ENCODE measurements at places on chromosomes 3 and 15. TPM values are rescaled to one million over a fixed set of nuclear protein-coding genes. Genes with fewer than 3 reads are reported as not detected.

- no peak overlapping the region for H3K4me3 ChIP-seq
- H3K4me1 ChIP-seq: peaks cover 3% of the 10 kb centered on the region
- no peaks in the 10 kb centered on the region for H3K27me3 ChIP-seq
These were observed 166.7 kb downstream of the FRMD5 start for GRCh38 chr15:44028349-44028748.

The RASA2 gene
- 15.9 TPM for total RNA-seq

The THAP10 gene
- total RNA-seq: 3.4 TPM

DNA sequence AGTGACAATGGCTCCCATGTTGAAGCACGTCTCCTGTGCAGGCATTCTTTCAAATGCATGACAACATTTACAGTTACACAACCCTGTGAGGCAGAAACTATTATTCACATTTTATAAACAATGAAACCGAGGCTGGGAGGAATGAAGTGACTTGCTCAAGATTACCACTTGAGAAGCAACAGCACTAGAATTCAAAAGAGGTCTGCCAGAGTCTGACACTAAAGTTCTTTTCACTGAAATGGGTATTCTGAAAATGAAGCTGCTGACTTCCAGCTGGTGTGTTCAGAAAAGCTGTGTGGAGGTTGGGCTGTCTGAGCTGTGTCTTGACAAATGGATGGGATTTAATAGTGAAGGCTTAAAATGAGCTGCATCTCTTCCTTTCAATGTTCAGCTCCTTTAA is 104.4 kb downstream of the THSD4 start:
- no peaks in the 10 kb centered on the region for H3K27me3 ChIP-seq
- H3K36me3 ChIP-seq: no peaks in the 10 kb centered on the region
- no peak for DNase-seq
- H3K27ac ChIP-seq: no peak overlapping the region

- no peaks in the 10 kb centered on the region for H3K4me1 ChIP-seq
- no peaks in the 10 kb centered on the region for H3K36me3 ChIP-seq
- DNase-seq: no peak
- no peaks in the 10 kb centered on the region for H3K27me3 ChIP-seq
These were observed 11.0 kb downstream of the TCF12 start for GRCh38 chr15:56929399-56929798.

DNA sequence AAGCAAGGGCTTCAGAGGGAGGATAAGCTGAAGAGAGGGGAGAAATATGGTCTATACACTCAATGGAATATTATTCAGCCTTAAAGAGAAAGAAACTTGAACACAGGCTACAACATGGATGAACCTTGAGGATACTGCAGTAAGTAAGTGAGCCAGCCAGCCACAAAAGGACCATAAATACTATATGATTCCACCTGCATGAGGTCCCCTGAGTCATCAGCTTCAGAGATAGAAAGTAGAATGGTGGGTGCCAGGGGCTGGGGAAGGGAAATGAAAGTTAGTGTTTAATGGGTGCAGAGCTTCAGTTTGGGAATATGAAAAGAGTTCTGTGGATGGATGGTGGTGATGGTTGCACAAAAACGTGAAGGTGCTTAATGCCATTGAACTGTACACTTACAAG is 68.4 kb upstream of the SEC13 start:
- H3K4me1 ChIP-seq: no peaks in the 10 kb centered on the region
- H3K36me3 ChIP-seq: no peaks in the 10 kb centered on the region
- H3K4me3 ChIP-seq: no peak overlapping the region
- no peak for DNase-seq
- H3K27ac ChIP-seq: no peak overlapping the region
- no peaks in the 10 kb centered on the region for H3K27me3 ChIP-seq

GRCh38 chr3:177647341-177647740 is 450.1 kb upstream of the TBL1XR1 start:
- no peak overlapping the region for H3K27ac ChIP-seq
- no peak for DNase-seq
- H3K27me3 ChIP-seq: no peaks in the 10 kb centered on the region

DNA sequence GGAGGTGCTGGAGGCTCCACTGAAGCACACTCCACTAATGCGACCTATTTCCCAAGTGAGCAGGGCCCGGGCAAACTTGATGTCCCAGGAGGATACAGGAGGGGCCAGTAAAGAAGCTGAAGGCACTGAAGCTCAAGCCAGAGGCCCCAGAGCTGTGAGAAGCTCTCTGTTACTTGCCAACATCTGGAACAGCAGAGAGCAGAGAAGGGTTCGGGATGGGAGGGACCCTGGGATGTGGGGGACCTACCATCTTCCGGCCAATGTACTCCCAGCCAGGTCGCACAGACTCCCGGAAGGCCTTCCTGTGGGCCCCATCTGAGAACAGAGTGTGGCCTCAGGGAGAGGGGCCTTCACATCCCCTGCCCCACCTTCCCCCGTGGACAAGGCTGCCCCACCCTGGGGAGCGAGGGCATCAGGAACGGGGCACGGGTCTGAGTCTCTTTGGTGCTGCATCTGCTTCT is 3.1 kb downstream of the HHATL start:
- DNase-seq: no peak
- H3K27ac ChIP-seq: no peak overlapping the region
- H3K36me3 ChIP-seq: no peaks in the 10 kb centered on the region
- H3K27me3 ChIP-seq: no peaks in the 10 kb centered on the region

DNA sequence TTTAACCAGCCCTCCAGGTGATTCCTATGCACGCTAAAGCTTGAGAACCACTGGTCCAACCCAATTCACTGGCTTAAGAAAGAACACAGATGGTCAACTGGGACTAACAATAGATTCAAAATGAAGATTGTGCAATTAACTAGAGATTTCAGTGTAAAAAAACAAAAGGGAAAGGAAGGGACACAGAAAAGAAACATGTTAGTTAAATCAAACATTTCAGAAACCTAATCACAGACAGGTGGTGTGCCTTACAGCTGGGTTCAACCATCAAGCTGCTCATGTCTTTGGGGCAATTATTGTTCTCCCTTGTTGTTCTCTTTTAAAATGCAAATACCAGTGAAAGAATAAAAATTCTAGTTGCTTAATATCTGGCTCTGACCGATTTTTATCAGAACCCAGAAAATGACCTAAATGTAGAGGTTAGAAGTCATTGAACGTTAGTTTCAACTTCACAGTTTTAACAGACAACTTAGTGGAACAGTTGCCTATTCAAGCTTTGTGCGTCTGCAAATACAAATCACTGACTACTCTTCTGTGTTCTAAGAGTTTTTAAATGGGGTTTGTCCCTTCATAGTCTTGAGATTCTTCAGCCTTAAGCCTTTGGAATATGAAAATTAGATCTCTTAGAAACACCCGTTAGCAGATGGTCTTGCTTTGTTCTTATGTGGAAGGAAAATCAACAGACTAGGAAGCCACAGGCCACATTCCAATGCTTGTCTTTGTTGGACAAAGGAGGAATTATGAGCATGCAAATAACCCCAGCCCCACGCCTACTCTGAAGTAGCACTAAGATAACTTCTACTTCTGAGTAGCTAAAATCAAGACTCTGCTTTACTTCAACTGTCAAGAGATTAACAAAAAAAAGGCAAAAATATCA is 223.4 kb downstream of the ATP8B4 start:
- H3K36me3 ChIP-seq: no peaks in the 10 kb centered on the region
- no peaks in the 10 kb centered on the region for H3K27me3 ChIP-seq
- no peak overlapping the region for H3K4me3 ChIP-seq
- no peak overlapping the region for H3K27ac ChIP-seq
- DNase-seq: no peak
- H3K4me1 ChIP-seq: peaks cover 2% of the 10 kb centered on the region

The SMARCC1 gene
- total RNA-seq: 335 TPM

The ZNF620 gene
- 20.2 TPM for total RNA-seq

DNA sequence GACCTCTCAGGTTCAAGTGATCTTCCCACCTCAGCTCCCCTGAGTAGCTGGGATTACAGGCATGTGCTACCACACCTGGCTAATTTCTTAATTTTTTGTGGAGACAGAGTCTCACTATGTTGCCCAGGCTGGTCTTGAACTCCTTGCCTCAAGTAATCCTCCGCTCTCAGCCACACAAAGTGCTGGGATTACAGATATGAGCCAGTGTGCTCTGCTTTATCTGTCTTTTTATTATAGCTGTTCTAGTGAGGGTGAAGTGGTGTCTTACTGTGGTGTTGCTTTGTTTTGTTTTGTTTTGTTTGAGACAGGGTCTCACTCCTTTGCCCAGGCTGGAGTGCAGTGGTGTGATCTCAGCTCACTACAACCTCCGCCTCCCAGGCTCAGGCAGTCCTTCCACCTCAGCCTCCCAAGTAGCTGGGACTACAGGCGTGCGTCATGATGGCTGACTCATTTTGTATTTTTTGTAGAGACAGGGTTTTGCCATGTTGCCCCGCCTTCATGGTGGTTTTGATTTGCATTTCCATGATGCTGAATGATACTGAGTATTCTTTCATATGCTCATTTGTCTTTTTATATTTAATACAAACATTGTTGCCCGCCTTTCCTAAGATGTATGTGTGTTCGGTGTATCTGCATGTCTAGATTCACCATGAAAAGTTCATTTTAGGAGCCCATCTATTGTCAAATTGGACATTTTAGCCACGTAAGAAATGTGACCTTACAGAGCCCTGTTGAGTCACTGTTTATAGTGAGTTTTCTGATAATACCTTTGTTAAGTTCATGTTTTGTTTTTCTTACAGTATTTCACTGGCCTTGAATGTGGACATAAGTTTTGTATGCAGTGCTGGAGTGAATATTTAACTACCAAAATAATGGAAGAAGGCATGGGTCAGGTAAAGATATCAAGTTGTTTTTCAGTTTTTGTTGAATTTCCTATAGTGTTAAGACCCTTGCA is 80.6 kb downstream of the ARIH1 start:
- H3K27ac ChIP-seq: no peak overlapping the region
- no peak overlapping the region for H3K4me3 ChIP-seq
- peaks cover 19% of the 10 kb centered on the region for H3K36me3 ChIP-seq
- DNase-seq: no peak
- no peaks in the 10 kb centered on the region for H3K4me1 ChIP-seq

DNA sequence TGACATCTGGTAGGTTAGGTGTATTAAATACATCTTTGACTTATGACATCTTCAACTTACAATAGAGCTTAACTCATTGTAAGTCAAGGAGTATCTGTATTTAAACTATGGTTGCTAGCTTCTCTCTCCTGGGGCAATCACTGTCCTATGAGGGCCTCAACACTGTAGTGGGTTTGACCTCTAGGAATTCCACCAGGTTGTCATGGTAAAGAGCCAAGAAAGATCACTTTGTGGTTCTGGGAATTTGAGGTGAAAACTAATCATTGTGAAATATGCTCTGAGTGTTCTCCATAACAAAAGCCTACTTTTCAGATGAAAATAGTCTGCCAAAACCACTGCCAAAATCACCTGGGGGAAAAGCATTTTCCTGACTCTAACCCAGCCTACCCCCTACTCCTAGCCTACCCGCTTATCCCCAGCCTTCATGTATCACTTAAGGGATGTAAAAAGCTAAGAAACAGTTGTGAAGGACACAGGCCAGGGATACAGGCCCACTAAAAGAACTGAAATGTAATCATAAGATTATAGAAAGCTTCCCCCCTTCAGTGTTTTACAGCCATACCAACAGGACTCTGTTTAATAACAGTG is 723.8 kb downstream of the MECOM start:
- H3K36me3 ChIP-seq: no peaks in the 10 kb centered on the region
- no peak for DNase-seq
- no peak overlapping the region for H3K4me3 ChIP-seq
- no peak overlapping the region for H3K27ac ChIP-seq
- no peaks in the 10 kb centered on the region for H3K4me1 ChIP-seq

DNA sequence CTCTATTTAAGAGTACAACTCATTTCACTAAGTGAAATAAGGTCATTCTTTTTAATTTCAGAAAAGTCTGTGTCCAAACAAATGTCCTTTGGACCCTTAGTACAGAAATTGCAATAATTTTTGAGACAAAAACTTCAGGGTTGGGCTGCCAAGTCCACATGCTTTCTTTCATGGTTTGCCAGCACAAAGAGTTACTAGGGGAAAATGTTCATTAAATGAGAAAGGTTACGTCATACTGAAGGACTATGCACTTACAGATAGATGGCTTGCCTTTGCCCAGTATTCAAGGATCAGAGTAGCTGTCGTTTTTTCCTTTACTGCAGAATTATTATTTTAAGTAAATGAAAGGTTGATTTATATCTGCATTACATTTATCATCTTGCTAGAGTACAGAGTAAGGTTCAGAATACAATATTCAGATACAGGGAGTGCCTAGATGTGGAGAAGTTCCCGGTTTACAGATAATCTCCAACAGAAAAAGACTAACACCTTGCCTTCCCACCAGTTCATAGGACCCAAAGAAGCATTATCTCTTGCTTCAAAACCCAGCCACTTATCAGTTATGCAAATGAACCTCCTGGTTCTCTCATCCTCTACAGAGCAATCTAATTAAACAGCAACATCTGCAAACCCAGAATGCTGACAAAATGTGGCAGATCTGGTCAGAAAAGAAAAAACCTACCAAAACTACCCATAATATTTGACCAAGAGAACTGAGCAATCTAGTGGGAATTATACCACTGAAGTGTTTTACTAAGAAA is 179.3 kb downstream of the FRMD5 start:
- H3K27ac ChIP-seq: no peak overlapping the region
- H3K4me1 ChIP-seq: no peaks in the 10 kb centered on the region
- no peak overlapping the region for H3K4me3 ChIP-seq
- H3K27me3 ChIP-seq: no peaks in the 10 kb centered on the region

DNA sequence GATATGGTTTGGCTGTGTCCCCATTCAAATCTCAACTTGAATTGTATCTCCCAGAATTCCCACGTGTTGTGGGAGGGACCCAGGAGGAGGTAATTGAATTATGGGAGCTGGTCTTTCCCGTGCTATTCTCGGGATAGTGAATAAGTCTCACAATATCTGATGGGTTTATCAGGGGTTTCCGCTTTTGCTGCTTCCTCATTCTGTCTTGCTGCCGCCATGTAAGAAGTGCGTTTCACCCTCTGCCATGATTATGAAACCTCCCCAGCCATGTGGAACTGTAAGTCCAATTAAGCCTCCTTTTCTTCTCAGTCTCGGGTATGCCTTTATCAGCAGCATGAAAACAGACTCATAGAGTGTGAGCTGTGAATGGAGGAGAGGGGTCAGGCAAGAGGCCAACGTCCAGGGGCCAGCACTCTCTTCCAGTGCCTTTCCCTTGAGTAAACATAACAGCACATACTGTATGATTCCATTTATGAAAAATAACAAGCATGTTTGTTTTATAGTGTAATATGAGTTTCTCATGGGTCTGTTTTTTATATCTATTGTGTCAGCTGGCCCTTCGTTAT is 16.3 kb upstream of the LCTL start:
- no peak overlapping the region for H3K4me3 ChIP-seq
- H3K36me3 ChIP-seq: no peaks in the 10 kb centered on the region
- H3K4me1 ChIP-seq: peaks cover 7% of the 10 kb centered on the region
- DNase-seq: no peak
- H3K27ac ChIP-seq: no peak overlapping the region

DNA sequence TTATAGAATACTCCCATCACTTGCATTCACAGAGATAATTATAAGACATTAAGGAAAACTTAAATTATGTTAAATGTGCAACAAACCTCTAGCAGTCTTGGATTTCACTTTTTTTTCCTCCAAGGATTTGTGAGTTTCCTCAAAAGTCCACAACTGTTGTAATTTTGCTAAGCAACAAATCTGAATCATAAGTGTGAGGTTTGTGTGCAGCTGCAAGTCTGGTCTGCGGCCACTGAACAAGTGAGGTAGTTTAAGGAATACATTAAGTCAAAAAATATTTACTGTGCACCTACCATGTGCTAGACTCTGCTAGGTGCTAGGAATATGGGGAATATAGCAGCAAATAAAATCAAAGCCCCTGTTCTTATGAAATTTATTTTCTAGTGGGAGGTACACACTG is 70.2 kb downstream of the LRRC28 start:
- no peak for DNase-seq
- no peak overlapping the region for H3K4me3 ChIP-seq
